Activated naive CD8-positive, alpha-beta T cell treated with anti-CD3 and anti-CD28 coated beads, Interleukin-2, amount 10 ng/mL, durations not matched to agents 7 days and 5 days (primary cell): ENCODE measurements at places on chromosomes 7 and 10.
A peak's percentile ranks its signal among the peaks of the same experiment; 100 is the strongest.

DNA sequence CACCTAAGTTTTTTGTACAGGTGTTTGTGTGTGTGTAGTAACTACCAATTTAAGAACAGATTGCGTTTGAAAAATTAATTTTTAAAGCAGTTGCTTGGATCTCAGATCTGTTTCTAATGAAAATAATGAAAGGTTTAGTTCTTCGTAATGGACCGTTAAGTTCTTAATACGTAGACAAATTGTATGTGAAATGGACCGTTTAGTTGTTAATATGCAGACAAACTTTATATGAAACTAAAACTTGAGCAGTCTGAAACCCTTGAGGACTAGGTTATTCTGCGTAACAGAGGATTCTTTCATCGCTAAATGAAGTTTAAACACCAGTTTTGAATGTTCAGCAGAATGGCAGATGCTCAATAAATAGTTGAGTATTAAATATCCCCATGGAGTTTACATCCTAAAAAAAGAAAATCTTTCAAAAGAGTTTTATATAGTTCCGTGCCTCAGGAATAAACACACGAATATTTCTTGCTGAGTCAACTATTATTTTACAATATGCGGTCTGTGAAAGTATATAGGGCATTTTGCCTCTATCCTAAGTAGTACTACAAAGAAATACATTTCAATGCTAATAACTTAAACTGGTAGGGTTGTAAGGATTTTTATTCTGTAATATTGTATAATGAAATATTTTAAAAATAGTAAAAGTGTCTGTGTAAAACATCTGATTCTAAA is 1.2 kb downstream of the DBF4 start:
- peak overlapping the region; percentile 95 for H3K27ac ChIP-seq
- no peaks in the 10 kb centered on the region for H3K27me3 ChIP-seq
- H3K36me3 ChIP-seq: peaks cover 28% of the 10 kb centered on the region
- H3K4me1 ChIP-seq: peaks cover 41% of the 10 kb centered on the region
- H3K4me3 ChIP-seq: peak overlapping the region; percentile 86
- DNase-seq: no peak

- H3K27ac ChIP-seq: no peak overlapping the region
- H3K36me3 ChIP-seq: no peaks in the 10 kb centered on the region
- no peak for DNase-seq
- no peaks in the 10 kb centered on the region for H3K27me3 ChIP-seq
These were observed 312.1 kb upstream of the MEOX2 start for GRCh38 chr7:15998617-15999016.

DNA sequence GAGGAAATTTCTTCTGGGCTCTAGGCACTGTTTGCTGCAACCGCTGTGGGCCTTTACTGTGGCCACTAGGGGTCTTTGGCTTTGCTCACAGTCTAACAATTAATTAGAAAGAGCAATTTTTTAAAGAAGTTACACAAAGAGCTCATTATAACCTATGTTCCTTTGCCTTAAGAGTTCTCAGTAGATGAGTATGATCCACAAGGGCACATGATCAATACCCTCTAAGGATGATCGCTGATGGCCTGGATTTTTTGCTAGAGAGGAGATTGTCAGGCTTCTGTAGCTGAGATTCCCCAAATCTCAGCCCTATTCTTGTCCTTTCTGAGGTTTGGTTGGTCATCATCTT is 80.8 kb upstream of the RHOBTB1 start:
- DNase-seq: no peak
- no peak overlapping the region for H3K27ac ChIP-seq

DNA sequence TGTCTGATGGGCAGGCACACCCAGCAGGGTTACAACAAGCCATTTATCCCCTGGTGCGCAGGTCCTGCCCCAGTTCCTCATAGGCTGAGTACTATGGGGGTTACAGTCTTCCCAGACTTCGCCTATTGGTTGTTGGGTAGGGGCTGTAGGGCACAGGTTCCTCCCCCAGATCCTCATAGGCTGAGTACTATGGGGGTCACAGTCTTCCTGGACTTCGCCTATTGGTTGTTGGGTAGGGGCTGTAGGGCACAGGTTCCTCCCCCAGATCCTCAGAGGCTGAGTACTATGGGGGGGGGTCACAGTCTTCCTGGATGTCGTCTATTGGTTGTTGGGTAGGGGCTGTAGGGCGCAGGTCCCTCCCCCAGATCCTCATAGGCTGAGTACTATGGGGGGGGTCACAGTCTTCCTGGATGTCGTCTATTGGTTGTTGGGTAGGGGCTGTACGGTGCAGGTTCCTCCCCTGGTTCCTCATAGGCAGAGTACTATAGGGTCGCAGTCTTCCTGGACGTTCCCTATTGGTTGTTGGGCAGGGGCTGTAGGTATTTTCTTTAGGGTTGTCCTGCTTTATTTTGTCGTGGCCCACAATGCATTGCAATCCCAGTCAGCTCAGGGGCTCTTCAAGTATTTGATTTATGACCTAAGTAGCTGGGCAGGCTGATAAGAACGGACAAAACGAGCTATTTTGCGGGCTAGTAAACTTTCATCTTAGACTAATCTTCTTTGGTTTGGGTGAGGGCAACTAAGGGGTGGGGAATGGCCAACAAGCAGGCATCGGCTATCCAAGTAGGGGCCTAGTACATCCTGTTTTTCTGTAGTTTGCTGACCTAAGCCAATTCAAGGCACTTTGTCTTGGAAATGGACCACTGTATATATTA is 3.4 kb downstream of the LRRC27 start:
- no peak overlapping the region for H3K4me3 ChIP-seq
- DNase-seq: no peak
- H3K36me3 ChIP-seq: peaks cover 6% of the 10 kb centered on the region
- no peaks in the 10 kb centered on the region for H3K27me3 ChIP-seq
- no peak overlapping the region for H3K27ac ChIP-seq

GRCh38 chr7:7425321-7425720 is 110.4 kb downstream of the COL28A1 start:
- H3K4me1 ChIP-seq: peaks cover 10% of the 10 kb centered on the region
- peak overlapping the region; percentile 30 for H3K4me3 ChIP-seq
- DNase-seq: no peak
- peak overlapping the region; percentile 15 for H3K27ac ChIP-seq

GRCh38 chr7:70178211-70178610 is 579.9 kb downstream of the AUTS2 start:
- H3K36me3 ChIP-seq: no peaks in the 10 kb centered on the region
- peaks cover 7% of the 10 kb centered on the region for H3K4me1 ChIP-seq
- H3K4me3 ChIP-seq: no peak overlapping the region
- no peak overlapping the region for H3K27ac ChIP-seq
- no peak for DNase-seq

GRCh38 chr10:113274176-113274829 is 278.6 kb upstream of the HABP2 start:
- no peak overlapping the region for H3K27ac ChIP-seq
- H3K4me3 ChIP-seq: no peak overlapping the region
- no peak for DNase-seq

- no peak overlapping the region for H3K27ac ChIP-seq
- no peaks in the 10 kb centered on the region for H3K36me3 ChIP-seq
- peaks cover 2% of the 10 kb centered on the region for H3K4me1 ChIP-seq
These were observed 268.1 kb downstream of the CAMK1D start for GRCh38 chr10:12617191-12618175.

DNA sequence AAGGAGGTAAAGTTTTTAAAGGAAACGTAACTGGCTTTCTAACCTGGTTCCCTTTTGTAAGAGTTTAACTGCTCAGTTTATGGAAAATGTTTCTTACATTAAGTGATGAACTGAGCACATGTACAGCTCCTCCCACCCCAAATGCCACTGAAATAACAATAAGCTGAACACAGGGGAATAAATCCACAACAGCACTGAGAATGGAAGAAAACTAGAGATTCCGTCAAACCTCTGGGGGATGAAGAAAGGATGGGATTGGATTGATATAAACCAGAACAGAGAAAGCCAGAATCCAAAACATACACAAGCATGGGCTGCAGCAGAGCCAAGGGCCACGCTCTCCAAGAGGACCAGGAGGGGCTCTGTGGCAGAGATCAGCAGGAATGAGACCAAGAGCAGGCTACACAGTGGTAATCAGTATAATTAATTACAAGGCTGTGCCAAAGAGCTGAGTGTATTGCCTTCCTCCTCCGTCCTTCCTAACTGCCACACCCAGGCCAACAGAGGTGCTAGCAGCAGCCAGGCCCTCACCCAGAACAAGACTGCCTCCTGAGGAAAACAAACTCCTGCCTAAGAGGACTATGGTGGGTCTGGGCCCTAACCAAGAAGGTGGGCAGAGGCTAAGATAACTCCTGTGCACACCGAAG is 73.9 kb downstream of the KIAA1549 start:
- H3K4me3 ChIP-seq: no peak overlapping the region
- H3K27ac ChIP-seq: no peak overlapping the region
- no peak for DNase-seq
- H3K36me3 ChIP-seq: peaks cover 10% of the 10 kb centered on the region

- H3K4me1 ChIP-seq: no peaks in the 10 kb centered on the region
- H3K36me3 ChIP-seq: no peaks in the 10 kb centered on the region
These were observed 61.1 kb upstream of the NPSR1 start for GRCh38 chr7:34596887-34597286.

- H3K4me1 ChIP-seq: no peaks in the 10 kb centered on the region
- H3K27me3 ChIP-seq: no peaks in the 10 kb centered on the region
- H3K36me3 ChIP-seq: peaks cover 3% of the 10 kb centered on the region
- DNase-seq: no peak
- no peak overlapping the region for H3K4me3 ChIP-seq
These were observed 28.5 kb upstream of the TRIM24 start for GRCh38 chr7:138431517-138431916.

DNA sequence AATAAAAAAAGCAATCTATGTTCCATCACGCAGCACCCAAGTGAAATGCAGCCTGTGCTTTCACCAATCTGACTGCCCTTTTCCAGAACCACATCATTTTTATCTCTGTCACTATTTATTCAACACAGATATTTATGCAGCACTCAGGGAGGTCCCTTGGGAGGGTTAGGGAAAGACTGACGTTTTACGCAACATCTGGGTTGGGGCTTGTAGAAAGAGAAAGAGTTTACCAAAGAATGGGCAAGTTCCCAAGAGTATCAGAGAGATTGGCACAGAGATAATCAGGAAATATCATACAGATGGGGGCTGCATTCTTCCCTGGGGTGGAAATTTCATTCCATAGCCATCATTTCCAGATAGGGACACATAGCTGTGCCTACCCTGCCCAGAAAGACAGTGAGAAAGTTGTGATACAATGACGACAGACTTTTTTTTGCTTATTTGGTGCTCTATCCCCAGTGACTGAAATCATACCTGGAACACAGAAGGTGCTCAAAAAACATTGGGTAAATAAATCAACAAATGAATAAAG is 474.2 kb downstream of the CALN1 start:
- no peaks in the 10 kb centered on the region for H3K27me3 ChIP-seq
- H3K36me3 ChIP-seq: no peaks in the 10 kb centered on the region
- no peak overlapping the region for H3K4me3 ChIP-seq
- no peak overlapping the region for H3K27ac ChIP-seq

DNA sequence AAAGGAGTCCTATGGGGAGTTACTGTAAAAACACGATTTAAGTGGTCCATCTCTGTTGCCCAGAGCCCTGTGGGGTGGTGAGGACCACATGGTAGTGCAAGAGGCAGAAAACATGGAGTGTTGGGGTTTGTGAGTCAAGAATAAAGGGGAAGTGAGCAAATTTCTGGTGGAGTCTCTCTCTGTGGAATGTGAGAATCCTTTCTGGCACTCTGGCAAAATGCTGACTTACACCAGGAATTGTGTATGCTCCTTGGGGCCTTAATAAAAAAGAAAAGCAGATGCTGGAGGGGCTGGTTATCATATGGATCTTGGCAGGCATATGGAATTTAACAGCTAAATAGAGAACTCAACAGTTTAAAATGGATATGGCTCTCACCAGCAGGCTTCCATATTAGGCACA is 486.0 kb downstream of the TNS3 start:
- DNase-seq: no peak
- H3K27ac ChIP-seq: no peak overlapping the region
- no peak overlapping the region for H3K4me3 ChIP-seq
- H3K27me3 ChIP-seq: no peaks in the 10 kb centered on the region
- H3K4me1 ChIP-seq: no peaks in the 10 kb centered on the region

DNA sequence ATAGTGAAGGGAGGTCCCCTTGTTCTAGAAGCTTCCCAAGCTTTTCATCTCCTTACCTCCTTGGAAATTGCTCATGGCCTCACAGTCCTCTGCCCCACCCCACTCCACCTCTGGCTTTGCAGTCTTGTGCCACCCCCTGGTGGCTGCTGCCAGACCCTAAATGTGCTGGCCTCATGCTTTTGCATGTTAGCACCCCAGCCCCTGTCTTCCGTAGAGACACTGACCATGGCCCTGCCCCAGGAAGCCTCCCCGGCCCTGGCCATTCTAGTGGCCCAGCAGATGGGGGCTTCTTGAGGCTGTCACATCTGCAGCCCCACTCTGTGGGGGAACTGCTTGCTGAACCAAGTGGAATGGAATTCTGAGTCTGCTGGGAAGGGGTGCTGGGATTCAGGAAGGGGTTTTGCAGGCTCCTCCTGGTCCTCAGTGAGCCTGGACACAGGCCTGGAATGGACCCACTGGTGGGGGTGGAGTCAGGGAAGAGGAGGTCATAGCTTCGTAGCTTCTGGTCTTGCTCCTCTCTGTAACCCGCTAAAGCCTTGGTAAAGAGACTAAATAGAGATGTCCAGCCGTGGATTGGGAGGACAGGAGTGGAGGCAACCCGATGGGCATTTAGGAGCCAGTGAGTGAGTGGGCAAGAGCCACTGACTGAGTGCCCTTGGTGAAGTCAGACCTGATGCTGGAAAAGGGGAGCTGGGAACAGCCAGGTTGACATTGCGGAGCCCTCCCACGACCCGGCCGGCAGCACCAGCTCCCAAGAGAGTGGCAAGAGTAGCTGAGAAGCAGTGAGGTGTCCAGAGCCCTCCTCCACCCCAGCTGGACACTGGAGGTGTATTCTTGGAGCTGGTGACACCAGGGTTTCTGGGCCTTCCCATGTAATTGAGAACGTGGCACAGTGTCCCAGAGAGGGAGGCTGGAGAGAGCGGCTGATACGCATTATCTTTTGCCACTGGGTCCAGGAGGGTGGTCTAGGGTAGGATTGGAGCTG is 20.9 kb downstream of the RAMP3 start:
- no peaks in the 10 kb centered on the region for H3K27me3 ChIP-seq
- peak; percentile 30 for DNase-seq

DNA sequence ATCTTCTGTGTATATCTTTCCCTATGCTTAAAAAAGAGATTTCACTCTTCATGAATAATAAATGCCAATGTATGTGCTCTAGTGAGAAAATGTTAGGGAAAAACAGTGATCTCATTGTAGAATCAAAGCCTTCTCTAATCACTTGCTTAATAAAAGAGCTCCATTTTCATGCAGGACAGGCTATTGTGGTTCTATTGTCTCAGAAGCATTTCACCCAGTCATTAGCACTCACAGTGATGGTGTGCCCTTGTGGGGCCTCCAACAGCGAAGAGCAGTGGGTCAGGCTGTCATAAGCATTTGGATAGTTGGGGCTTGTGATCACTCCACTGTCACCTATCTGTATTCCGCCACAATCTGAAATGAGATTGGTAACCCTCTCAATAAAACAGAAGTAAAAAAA is 83.9 kb upstream of the RSU1 start:
- H3K27ac ChIP-seq: no peak overlapping the region
- H3K4me1 ChIP-seq: peaks cover 8% of the 10 kb centered on the region
- no peaks in the 10 kb centered on the region for H3K27me3 ChIP-seq

- no peak for DNase-seq
- no peaks in the 10 kb centered on the region for H3K4me1 ChIP-seq
- H3K27ac ChIP-seq: no peak overlapping the region
- H3K36me3 ChIP-seq: no peaks in the 10 kb centered on the region
These were observed 116.8 kb downstream of the DIP2C start for GRCh38 chr10:572696-573095.

GRCh38 chr7:132497098-132497497 is 79.2 kb downstream of the PLXNA4 start:
- peaks cover 3% of the 10 kb centered on the region for H3K27me3 ChIP-seq
- H3K36me3 ChIP-seq: peaks cover 36% of the 10 kb centered on the region
- no peak overlapping the region for H3K27ac ChIP-seq
- no peak for DNase-seq
- H3K4me3 ChIP-seq: no peak overlapping the region
